SW480 (cell line): ENCODE measurements at places on chromosomes 12 and 14.

- DNase-seq, result no peak
Measured at GRCh38 chr12:62971769-62972525, 37.0 kb upstream of the PPM1H start.

- no peak for DNase-seq
Measured at GRCh38 chr12:103865151-103865730, 24.2 kb upstream of the NT5DC3 start.

- DNase-seq, result no peak
Measured at GRCh38 chr12:121613462-121613861, 12.9 kb upstream of the ORAI1 start.

DNA sequence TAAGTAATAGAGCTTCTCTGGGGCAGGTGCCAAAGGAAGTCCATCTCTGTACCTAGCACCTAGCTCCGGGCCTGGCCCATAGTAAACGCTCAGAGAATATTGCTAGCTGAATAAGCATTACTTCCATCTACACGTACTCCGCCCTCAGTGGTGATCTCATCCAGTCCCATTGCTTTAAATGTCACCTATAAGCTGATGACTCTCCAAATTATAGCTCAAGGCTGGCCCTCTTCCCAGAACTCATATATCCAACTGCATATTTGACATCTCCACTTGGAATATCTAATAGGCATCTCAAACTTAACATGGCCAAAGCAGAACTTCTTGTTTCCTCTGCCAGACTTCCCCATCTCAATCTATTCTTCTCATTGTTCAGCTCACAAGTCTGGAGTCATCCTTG is 6.9 kb upstream of the DYNLL1 start:
- no peak for DNase-seq

DNA sequence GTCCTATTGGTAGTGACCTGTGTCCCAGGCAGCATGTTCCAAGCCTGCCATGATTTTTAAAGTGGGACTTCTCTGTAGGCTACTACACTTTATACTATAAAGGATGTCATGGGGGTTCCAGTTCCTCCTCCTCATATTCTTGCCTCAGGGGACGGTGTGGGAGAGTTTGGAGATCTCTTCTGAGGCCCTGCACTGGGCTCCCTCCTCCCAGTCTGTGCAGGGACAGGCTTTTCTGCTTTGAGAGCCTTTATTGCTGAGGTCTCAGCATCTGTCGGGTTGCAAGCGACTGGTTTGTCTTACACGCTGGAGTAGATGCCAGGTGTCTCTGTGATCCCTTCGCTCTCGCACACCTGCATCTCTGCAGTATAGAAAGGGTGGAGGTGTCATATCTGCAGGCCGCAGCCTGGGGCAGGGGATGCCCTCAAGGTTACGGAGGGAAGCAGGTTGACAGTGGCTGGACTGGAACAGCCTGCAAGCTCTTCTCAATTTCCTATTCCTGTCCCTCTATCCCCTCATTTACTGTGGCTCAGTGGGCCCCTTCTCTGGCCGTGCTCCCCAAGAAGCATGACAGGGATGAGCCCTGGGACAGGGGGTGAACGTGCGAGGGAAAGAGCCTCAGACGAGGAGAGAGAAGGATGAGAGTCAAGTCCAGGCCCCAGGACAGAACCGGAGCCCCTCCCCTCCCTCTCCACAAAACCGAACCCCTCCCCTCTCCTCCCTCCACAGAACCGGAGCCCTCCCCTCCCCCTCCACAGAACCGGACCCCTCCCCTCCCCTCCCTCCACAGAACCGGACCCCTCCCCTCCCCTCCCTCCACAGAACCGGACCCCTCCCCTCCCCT is 51.3 kb downstream of the SLC6A12 start:
- DNase-seq, result peak; percentile 31

GRCh38 chr12:111469401-111469800 is 63.7 kb downstream of the SH2B3 start:
- DNase-seq, result no peak

- DNase-seq, result no peak
Measured at GRCh38 chr14:104404922-104405321, 174.6 kb upstream of the C14orf180 start.

DNA sequence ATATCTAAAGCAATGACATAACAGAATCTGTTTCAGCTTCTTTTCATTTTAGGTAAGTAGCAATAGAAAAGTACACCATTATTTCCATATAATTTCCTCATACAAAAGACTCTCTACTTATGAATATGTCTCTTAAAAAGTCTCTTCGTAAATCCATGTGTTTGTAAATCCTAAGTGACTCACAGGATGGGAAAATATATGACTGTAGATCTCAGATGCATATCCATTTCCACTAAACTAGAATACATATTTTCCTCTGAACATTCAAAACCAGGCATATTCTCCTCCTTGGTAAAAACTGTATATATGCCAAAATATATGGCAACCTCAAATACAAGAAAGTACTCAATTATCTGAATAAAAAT is 93.6 kb downstream of the TXNDC16 start:
- DNase-seq, result no peak

DNA sequence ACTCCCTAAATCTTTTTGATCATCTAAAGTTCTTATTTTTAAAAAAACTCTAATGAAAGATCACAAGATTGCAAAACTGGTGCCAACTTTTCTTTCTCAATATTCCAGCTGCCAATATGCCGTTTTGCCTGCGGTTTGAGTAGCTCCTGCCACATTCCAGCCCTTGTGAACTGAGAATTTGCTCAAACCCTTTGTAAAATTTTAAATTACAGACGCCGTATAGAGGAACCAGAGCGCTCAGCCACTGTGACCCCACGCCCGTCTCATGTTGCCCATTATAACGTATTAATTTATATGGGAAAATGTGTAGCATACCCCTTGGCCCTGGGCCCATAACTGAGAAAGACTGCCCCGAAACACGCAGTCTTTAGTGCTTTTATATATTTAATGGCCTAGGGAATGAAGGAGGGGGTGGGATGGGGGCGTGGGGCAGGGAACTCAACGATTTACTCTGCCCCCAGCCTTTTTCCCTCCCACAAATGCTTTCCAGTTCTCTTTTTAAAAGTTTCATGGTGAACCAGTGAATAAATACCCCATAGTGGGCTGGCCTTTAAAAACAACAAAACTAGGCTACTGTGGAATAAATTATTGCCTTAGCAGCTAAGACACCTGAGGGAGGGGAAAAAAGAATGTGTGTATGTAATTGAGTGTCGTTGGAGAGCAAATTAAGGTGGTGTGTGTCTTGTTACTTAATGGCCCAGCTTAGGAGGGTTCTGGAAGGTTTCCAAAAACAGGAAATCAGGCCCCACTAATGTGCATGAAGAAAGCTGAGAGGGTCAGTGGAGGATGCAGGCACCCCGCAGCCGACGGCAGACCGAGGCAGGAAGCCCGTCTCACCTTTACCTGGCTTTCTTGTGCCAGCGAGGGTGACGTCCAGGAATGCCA is 45.7 kb upstream of the RFLNA start:
- DNase-seq, result no peak

DNA sequence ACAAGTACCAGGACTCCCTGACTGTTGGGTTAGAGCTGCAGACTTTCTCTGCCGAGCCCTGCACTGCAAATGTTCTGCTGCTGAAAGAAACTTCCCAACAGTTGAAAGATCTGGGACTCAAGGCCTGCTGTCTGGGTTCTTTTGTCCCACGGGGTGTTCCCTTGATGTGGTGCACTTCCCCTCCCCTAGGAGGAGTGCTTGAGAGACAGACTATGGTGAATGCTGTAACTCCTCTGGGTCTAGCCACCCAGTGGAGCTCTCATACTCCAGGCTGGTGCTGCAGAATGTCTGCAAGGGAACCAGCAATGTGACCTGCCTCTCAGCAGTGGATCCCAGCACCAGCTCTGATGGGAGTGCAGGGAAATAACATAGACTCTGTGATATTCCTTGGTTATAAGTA is 129.2 kb upstream of the SLCO1B1 start:
- DNase-seq, result no peak

DNA sequence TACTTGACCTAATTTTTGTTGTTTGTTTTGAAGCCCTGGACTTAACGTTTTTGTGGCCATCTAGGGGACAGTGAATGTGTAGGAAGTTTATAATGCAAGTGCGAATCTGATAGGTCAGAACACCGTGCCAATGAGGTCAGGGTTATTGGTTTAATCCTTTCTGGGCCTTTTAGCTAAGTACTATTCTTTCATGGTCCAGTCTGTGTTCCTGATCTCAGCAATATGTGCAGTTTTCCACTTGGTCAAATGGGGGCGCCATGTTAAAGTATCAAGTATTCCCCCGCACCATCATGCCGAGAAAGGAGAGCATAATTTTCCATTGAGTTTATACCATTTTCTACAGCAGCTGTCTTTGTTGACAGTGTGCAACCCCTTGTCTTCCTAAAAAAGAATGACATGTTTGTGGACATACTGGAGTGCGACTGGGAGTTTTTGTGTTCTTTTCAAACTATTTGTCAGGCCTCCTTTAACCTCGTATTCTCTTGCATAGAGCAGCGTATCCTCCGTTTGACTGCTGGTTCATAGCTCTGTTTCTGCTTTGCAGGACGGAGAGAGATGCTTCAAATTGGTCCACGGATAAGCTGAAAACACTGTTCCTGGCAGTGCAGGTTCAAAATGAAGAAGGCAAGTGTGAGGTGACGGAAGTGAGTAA is 1.3 kb downstream of the AHSA1 start:
- peak; percentile 63 for DNase-seq

GRCh38 chr12:69595689-69596088 is 10.4 kb downstream of the CCT2 start:
- no peak for DNase-seq

DNA sequence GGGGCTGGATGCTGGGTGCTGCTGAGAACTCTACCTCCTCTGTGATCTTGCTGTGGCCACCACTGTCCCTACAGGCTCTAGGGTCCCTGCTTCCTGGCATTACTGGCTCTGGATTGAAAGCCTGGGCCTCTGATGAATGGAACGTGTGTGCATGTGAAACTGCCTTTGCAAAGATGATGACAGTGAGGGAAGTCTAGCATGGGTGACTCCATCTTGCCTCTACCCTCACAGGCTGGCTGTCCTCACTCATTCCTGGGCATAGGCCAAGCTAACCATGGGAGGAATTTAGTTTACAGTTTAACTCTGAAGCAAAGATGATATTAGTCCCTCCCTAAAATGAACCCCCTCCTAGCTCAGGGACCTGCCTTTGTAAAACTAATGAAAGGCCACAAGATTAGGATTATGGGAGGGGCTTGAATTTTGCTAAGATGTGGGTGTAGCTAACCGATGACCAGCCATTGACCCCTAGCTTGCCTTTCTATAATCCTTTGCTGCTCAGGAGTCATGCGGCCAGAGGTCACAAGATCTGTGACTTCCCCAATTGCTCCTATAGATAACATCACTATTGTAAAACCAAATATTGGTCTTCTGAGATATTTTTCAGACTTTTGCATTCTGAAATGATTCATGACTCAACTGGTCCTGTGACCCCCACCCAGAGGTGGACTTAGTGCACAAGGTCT is 2.2 kb upstream of the C1S start:
- DNase-seq, result no peak

DNA sequence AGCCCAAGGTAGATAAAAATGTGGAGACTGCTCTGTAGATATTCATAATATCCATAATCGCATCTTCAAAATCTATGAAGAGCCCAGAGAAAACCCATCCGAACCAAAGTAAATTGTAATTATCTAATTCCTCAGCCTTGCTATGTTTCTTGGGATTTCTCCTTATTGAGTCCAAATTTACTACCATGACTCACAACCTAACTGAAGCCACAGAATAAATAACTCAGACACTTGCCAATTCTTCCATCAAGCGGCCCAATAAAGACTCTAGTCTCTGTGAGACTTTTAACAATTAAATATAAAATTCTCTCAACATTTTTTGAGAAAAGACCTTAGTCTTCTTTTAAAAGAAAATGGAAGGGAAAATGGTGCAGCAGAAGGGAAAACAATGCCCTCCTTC is 409.8 kb downstream of the DAD1 start:
- no peak for DNase-seq

DNA sequence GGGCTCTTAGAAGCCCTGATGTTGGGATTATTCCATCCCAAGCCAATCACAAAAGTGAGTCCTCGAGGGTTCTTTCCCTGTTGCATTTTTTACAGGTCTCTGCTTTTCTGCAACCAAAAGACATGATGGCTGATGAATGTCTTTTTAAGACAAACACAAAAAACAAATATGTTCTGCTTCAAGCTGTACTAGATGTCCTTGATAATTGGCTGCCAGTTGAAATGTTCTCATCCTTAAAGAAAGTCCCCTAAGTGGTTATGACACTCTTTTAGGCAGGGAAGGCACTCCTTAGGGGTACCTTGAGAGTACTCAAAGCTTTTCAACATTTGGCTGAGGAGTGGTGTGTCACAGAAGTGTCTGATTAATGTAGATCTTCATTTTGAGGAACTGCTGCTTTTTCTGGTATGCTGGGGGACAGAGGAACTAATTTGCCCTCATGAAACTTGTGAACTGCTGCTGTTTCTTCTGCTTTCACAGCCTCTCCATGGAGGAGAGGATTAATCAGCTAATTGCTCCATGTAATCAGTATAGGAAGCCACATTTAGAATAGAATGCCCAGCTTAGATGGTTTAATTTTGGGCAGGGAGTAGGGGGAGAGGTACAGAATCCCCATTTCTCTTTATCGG is 22.8 kb upstream of the IGF1 start:
- no peak for DNase-seq

DNA sequence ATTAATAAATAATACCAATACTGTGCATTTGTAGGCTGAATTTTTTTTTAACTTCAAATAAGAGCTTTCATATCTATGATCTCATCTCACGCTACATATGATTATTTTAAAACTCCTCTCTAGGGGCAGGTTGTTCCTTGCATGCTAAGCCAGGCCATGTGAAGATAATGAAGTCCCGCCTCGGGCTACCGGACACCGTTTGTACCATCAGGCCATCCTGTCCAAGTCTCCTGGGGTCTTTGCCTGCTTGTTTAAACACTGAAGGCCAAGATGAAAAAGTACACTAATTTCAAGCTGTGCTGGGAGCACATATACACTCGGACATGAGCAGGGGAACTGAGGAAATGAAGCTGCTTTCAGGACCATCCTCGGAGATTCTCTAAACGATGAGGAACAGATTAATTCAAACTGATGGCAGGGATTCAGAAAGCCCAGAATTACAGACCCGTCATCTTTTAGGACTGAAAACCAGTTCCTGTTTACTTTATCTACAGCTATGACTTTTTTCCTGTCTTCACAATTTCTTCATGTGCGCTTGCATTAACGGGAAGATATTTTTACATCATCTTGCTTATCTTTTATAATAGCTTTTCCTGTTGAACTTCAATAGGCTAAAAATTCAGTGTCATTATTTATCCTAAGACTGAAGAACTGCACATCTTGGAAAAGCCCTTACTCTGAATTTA is 6.3 kb upstream of the ABHD12B start:
- DNase-seq, result no peak

- DNase-seq, result no peak
Measured at GRCh38 chr12:71865166-71865713, 25.7 kb downstream of the TBC1D15 start.
